ENCODE measurements at places on chromosomes 3 and 15. TPM values are rescaled to one million over a fixed set of nuclear protein-coding genes. Genes with fewer than 3 reads are reported as not detected.

DNA sequence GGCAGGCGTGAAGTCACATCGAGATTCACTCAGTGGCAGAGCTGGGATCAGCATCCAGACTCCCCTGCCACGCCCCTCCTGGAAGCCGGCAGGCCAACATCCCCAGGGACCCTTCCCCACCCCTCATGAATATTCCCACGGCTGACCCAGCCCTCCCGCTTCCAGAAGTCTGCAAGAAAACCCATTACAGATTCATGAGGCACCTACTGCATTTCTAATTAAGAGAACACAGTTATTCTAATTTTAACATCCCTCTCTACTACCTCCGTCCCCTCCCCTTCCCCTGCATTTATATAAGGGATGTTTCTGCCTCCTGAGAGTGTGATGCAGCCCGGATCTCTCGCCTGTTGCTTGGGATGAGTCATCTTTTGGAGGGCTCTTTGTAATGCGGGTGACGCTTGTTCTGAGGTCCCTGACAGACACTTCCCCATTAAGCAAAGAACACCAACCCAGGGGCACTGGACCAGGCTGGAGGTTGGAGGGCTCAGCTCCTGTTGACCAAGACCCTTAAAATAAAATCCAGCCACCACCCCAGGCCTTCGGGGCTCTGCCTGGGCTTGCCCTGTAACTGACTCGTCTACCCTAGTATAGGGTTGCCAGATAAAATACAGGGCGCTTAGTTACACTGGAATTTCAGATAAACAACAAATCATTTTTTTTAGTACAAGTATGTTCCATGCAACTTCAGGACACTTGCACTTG lies 118.7 kb downstream of the NUP210 start:
- DNase-seq: no peak

Gene PRR23B
- total RNA-seq: not detected

Gene NR2F2
- total RNA-seq: 79.3 TPM

Gene CYP1A2
- total RNA-seq: not detected

DNA sequence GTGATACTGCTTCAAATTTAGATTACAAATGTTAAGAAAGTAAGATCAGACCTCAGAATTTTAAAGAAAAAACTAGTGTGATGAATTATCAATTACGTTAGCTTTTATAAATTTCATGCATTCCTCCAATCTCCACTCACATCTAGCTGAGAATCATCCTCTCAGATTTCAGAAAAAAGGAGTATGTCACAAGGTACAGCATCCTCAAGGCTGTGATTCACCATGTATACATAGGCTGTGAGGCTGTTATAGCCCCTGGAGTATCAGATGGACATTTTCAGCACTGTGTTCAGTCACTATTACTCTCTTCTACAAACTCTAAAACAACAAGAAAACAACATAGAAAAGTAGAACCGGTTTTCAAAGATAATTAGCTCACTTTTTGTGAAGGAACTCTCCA lies 214.4 kb downstream of the PCCB start:
- DNase-seq: no peak

DNA sequence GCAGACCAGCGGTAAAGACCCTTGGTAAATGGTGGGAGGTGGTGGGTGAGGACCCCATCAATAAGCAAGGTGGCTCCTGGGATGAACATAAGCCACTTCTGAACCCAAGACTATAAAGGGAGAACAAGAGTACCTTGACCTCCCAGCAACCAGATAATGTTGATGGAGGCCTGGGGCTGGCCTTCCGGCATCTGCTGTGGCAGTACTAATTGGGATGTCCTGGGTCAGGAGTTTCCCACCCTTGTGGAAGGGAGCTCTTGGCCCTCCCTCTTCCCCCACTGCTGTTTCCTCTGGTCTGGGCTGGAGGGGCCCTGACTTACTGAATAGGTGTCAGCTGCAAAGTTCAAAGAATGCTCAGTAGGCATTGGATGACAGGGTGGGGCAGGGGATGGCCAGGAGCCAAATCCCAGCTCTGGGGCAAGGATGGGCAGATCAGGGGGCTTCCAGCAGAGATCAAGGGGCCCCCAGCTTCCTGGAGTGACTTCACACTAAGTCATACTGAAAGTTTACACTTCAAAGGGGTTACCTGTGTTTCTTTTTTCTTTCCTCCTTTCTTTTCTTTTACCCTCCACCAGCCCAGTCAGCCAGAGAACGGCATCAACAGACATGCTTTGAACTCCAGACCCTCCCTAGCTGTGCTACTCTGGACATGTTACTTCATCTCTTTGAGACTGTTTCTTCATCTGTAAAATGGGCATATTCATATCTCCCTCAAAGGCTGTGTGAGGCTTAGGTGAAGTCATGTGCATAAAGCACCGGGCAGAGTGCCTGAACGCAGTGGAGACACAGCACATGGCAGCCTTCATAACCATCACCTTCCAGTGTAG lies 1.5 kb downstream of the RBP1 start:
- no peak for DNase-seq

Gene COL6A5
- total RNA-seq: not detected

Gene ASTE1
- total RNA-seq: 10.4 TPM

Gene MESP2
- 0.79 TPM for total RNA-seq

Gene XYLB
- 16.3 TPM for total RNA-seq

Gene DNASE1L3
- 3.3 TPM for total RNA-seq

Gene SETD5
- 101 TPM for total RNA-seq

DNA sequence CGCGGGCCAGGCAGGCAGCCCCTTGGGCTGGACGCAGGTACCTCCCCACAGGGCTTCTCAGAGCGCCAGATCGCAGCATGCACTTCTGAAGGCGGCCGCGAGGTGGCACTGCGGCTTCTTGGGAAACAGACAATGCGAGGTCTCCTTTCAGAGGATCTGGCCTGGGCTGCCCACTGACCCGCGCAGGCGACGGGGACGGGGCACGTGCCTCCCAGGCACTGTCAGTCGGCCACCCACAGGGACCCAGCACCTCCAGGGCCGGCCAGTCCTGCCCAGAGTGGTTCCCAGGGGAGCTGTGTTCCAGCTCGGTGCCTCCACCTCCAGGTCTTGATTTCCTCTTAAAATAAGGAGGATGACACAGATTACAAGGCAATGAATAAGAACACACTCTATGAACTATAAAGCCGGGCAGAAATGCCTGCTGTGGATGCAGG lies 24.4 kb upstream of the TXNRD3 start:
- peak; percentile 76 for DNase-seq

DNA sequence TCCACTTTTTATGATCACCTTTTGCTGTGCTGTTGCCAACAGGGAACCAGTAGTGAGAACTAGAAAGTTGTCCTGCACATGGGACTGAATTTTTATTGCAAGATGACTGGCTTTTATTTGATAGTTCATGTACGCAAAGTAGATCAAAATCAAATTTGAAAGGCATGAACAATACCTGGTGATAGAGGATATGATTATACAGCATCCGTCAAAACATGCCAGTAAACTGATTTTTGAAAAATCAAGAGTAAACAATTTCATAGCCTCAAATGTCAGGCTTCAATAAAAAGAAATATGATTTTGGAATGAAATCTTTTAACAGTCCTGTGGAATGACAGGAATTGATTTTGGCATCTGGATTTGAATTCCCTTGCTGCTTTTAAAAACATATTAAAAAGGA lies 219.6 kb upstream of the LRRN1 start:
- no peak for DNase-seq

DNA sequence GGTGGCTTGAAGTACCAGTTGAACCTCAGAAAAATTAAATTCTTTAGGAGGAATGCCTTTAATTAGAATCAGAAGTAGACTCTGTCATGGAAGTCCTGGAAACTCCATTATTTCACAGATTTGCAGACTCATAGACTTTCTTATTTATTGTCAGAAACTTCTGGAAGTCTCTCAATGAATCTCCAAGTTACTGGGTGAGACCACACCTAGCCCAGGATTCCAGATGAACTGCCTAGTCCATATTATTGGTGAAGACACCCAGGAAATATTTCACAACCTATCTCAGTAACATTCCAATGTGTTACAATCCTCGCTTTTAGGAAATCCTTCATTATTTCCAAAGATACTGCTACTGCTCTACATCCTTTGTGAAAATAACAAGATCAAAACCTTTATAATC lies 6.5 kb upstream of the THBS1 start:
- no peak for DNase-seq
